ENCODE measurements at places on chromosomes 7 and 10.

DNA sequence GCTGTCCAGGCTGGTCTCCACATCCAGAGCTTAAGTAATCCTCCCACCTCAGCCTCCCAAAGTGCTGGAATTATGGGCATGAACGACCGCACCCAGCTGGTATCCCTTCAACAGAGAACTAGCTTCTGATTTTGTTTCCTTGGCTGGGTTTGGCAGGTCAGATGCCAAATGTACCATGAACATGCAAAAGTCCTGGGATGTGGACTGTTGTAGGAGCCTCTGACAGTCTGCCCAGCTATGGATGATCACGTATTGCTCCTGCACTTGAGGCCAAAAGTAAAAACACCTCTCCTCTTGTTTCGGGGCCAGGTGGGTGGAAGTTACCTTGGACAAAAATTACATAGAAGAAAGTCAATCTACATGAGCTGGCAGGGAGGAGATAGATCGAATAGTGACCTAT is 699.5 kb downstream of the TYW1 start:
- no peak for DNase-seq

DNA sequence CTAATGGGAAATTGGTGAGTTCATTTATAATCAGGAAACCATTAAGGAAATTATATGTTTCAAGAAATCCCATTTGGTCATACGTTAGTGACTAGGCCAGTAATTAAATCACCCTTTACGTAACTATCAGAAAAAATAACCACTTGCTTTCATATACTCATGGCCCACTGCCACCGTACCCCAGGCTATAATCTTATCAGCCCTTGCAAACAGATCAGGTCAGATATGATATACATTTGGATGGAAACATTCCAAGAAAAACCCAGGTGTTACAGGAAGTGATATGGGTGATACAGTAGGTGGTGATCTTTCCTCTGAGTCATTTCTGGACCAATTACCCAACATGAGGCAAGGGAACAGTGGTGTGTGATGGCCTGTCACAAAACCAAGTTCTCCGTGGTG is 481.0 kb upstream of the SEMA3A start:
- no peak for DNase-seq

DNA sequence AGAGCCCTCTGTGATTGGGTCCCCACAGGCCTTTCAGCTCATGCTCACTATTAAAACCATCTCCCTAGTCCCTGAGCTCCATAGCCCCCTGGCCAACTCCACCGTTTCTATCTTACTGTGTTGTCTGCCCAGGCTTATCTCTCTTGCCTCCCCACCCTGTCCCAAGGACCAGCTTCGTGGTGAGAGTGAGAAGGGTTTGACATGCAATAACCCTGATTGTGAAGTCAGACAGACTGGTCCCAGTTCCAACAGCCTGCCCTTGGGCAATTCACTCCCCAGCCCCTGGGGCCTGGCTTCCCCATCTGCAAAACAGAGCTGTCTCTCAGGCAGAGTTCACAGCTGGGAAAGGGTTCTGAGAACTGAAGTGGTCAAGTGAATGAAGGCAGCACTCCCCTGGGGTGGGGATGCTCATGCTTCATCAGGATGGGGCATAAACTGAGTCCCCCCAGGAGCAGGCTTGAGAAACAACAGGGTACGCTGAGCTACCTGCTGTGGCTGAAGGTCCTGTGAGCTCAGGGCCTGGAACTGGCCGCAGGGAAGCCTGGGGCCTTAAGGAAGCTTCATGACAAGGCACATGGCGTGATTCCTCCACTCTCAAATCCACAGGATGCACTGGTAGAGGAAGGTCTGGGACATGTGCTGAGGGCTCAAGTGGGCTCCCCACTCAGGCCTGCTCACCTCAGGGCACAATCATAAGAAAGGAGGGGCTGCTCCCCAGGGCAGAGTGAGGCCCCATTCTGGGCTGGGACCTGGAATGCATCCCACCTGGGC is 1.8 kb upstream of the PPIF start:
- no peak for DNase-seq

GRCh38 chr7:73735528-73735905 is 3.1 kb downstream of the ABHD11 start:
- no peak for DNase-seq

GRCh38 chr10:17655009-17655408 is 11.1 kb downstream of the STAM start:
- DNase-seq = no peak

All from stimulated activated CD4-positive, alpha-beta T cell treated with anti-CD3 and anti-CD28 coated beads, Interleukin-15, amount 100 ng/mL, for 1 hour (primary cell).